ENCODE measurements at places on chromosomes 4 and X.

GRCh38 chrX:7891928-7892327 lies 35.3 kb downstream of the PNPLA4 start:
- no peak for DNase-seq

DNA sequence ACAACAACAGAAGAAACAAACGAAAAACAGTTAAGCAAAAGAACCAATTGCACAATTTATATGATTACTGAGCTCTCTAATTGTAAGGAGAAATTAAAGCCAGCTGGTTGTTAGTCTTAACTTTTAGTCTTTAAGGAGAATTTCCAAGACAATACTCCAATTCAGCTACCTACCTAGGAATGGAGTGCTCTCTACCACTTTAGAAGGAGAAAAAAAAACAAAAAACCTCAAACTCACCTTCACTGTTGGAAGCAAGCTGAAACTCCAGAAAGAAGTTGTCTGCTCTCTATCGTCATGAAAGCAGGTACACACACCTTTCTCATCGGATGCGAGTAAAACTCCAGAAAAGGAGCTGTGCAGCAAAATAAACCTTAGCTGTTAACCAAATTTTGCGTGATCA lies 86.1 kb upstream of the NPY2R start:
- no peak for DNase-seq

DNA sequence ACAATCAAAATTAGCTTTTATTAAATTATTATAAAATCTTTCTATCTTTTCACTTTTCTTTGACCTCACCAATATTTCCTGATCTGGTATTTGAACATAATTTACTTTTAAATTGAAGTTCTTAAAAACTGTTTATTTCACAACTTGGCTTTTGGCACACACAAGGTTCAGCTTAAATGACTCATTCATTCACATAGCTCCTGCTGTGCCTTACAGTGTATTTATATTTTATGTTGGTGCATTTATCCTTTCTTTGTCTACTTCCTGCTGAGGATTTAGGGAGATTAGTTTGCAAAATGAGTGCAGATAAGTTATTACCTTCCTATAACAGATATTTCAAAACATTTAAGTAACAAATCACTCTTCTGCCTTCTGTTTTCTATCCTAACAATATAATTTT lies 430.6 kb downstream of the DTHD1 start:
- DNase-seq, result no peak

DNA sequence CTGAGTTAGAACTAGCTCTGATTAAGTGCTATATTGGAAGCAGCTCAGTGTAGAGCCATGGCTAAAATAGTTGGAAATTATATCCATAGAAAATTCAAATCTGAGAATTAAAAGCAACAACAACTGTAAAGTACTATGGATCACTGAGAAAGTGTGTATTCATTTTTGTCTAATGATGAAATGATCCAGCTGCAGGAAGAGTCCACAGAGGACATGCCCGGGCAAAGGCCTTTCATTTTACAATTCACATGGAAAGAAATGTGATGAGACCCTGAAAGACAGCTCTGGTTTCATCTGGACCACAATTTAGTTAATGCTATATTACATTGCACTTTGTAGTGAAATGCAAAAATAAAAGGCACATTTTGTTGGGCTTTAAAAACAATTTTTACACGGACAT lies 196.8 kb upstream of the FAT1 start:
- no peak for DNase-seq

DNA sequence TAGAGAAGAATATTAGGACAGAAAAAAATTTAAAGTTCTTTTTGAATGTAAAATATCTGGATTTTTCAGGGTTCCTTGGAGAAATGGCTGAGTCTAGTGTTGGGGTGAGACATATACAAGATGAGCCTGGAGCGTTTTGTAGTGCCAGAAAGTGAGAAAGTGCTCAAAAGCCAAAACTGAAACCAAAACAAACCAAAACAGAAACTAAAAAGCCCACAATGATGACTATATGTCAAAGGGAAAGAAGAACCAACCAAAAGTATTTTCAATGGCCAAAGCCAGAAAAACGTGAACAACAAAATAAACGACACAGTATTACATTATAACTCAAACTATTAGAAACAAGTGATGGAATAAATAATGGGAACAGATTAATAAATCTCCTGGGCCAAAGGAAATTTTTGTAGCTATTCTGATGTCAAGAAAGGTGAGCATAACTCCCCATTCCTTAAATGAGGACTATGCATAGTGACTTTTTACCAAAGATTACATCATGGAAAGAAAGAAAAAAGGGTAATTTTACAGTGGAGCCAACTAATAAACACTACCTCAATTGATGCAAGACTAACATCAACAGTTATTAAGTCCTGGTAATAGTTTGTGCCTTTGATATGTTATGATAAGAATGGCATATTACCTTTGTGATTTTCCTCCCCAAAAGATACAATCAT lies 1137.6 kb downstream of the C4orf33 start:
- DNase-seq, result no peak

DNA sequence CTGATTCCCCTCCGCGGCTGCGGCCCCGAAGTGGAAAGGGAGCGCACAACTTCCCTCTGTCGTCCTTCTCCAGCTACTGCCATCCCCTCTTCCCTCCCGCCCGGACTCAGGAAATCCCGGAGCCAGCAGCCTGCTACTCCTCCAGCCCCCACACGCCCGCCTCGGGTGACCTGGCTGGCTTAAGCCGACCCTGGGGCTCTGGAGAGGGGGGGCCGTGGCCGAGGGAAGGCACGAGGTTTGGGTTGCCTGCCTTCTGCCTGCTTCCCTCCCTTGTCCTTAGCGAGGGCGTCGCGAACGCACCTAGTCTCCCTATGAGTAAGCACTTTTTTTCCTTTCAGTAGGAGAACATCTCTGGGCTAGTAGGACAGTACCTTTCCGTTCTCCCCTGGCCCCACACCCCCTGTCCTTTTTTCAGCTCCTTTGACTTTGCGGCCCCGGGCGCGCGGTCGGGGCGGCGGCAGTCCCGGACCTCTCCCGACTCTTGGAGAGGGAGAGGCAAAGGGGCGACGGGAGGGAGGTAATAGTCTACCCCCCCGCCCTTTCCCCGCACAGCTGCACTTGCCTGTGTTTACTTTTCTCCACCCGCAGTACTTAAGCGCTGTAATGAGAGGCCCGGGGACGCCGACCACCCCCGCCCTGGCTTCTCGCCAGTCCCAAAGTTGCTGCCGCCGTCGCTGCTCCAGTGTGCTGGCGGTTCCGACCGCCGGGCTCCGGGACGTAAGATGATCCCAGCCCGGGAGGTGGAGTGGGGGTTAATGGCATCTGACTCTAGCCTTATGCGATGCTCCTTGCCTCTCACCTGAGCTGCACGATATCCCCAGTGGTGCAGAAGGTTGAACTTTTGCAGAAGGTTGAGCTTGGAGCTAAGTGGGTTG lies 868 bp downstream of the PLS3 start:
- DNase-seq, result no peak

DNA sequence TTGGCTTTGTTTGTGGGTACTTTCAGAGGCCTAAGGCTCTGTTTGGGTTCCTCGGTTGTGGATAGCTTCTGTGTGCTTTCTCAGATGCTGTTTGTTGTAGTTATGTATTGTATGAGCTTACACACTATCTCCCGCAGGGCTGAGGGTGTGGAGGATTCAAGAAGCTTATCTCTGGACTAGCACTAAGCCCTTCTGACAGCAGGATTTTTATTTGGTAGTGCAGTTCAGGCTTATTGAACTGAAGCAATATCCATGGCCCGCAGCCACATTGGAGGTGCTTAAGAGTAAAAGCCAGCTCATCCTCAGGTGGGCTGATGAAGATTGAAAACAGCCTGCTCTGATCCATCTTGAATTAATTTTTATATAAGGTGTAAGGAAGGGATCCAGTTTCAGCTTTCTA lies 128.2 kb downstream of the RASGEF1B start:
- no peak for DNase-seq

DNA sequence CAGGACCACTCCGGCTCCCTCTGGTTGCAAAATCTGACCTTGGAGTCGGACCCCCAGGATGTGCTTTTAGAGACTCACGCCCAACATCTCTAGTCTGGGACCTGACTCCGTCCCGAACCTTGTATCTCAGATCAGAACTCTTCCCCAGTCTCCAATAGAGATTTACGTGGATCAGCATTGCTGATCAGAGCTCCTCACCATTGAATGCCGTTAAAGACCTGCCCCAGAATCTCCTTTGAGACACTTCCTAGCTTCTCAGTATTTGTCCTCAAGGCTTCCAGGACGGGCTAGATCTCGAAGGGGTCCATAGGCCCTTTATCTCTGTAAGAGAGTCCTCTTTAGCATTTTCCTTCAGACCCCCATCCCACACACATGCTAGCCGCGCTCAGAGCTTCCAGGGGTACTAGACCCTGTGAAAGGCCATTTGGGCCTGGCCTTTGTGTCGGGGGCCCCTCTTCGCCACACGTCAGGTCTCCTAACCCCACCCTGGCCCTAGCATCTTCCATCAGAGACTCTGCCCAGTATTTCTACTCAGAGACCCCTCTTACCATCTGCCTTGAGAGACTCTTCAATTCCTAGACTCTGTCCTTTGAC lies 662 bp downstream of the UBA1 start:
- no peak for DNase-seq

- DNase-seq, result no peak
Measured at GRCh38 chr4:23972187-23972586, 82.3 kb upstream of the PPARGC1A start.
